Type B pancreatic cell (in vitro differentiated cells): ENCODE measurements at places on chromosomes 11 and 22.

DNA sequence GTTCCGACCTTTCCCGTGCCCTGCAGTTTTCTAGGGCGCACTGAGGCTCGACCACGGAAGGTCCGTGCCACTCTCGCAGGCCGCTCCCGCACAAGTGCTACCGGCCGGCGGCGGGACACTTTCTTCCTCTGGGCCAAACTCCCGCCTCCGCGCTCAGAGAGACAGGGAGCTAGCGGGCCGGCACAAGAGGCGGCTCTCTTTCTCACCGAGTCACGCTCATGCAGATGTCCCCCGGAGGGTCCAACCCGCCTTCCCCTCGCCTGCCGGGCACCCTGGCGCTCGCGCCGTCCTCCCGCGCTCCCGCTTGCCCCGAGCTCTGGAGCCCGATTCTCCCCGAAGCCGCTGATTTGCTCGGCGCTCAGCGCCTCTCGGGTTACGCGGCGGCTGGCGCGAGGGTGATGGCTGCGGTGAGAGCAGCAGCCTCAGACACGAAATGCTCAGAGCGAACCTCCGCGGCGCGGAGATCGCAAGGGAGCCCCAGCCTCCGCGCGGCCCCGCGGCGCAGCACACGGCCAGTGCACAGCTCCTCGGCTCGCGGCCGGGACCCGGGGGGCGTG, 1.0 kb downstream of the LMO1 start:
- peak; percentile 77 for DNase-seq

GRCh38 chr11:57646194-57646798, 3.4 kb downstream of the YPEL4 start:
- DNase-seq, result no peak

DNA sequence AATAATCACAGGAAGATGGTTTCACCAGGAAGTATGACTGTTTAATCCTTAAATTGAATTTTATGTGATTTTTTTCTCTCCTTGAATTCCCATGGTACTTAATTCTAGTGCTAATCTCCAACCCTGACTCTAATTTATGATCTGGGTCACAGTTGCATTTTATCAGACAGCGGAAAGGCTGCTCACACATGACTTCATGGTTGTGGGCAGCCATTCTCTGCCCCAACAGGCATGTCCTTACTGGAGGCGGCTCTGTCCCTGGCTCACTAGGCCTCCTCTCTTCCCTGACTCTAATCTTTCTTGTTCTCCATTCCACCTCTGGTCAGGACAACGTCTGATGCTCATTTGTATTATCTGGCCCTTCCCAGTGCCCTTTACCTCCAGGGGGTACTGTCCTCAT, 184.4 kb downstream of the CHST1 start:
- no peak for DNase-seq

DNA sequence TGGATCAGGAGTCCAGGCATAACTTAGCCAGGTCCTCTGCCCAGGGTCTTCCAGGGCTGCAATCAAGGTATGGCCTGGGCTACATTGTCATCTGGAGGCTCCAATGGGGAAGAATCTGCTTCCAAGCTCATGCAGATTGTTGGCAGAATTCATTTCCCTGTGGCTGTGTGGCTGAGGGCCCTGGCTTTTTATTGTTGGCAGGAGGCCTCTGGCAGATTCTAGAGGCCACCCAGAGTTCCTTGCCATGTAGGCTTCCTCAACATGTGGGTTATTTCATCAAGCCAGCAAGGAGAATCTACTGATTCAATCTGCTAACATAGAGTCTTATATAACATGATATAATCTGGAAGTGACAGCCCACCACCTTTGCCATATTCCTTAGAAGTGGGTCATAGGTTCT, 16.4 kb upstream of the EP300 start:
- DNase-seq, result no peak

GRCh38 chr11:23957314-23957713, 539.5 kb upstream of the LUZP2 start:
- DNase-seq, result no peak

DNA sequence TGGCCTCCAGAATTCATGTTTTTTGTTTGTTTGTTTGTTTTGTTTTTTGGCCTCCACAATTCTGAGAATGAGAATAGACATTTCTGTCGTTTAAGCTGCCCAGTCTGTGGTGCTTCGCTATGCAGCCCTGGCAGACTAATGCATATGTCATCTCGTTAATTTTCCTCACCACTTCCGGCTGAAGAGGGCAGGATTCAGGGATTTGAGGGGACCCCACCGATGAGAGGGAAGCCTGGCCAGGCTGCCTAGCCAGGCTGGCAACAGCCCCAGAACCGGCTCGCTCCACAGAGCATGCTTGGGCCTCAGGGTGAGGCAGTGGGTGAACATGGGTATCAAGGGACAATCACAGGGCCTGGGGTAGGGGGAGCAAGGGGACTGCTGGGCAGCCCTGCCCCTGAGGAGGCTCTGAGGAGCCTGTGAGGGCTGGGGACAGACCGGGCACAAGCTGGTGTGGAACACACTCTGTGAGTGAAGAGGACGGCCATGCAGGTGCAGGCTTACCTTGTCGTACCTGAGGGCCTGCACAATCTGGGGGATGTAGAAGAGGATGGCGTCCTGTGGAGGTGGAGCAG, 47.8 kb upstream of the SERPIND1 start:
- no peak for DNase-seq

- no peak for DNase-seq
Measured at GRCh38 chr11:2213384-2213842, 41.8 kb upstream of the TH start.

- no peak for DNase-seq
Measured at GRCh38 chr11:64675450-64676260, 47.3 kb downstream of the NRXN2 start.

- DNase-seq, result peak; percentile 66
Measured at GRCh38 chr11:2465202-2466068, 20.6 kb downstream of the KCNQ1 start.

- peak; percentile 82 for DNase-seq
Measured at GRCh38 chr11:122656073-122656630, 630 bp downstream of the UBASH3B start.

DNA sequence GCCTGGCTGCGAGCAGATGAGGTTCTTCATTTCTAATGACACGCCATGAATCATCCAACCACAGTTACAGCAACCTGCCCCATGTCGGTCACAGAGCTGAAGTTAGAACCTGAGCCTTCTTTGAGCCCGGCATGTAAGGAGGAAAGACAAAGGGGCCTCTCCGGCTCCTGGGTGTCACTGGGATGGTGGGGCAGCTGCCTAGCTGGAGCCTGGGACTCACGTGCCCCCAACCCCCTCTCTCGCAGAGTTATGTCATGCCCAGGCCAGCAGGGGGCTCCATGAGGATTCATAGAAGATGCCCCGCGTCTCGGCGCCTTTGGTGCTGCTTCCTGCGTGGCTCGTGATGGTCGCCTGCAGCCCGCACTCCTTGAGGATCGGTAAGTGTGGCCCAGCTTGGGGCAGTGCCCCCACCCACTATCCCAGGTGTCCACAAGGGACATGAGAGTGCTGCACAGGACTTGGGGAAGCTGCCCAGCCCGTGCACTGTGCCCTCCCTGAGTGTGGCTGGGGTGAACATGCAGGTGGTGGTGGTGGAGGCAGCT, 148.5 kb downstream of the GRIK4 start:
- DNase-seq, result no peak

DNA sequence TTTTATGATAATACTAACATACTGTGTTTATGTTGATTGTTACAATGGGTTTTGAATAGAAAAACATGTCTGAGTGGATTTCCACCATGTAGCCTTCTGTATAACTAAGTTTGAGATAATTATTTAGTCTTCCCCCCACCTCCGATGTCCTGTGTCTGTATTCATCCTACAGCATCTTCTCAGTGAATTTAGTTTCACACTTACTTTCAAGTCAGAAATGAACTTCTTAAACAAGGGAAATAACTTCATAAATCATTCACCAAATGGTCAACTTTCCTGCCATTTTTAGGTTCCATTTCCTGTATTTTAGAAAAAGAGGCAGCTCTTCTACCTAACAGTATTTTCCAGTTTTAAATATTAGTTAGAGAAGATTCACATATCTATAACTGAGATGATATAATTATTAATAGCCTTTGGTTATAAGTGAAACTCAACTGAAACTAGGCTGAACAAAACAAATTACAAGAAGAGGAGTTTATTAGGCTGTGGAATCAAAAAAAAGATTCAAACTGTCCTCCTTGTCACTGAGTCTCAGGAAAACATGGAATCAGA, 3.5 kb downstream of the OR51B5 start:
- DNase-seq, result no peak

GRCh38 chr22:42459287-42460063, 27.3 kb upstream of the NFAM1 start:
- no peak for DNase-seq

GRCh38 chr11:33376331-33377310, 119.4 kb downstream of the HIPK3 start:
- no peak for DNase-seq

DNA sequence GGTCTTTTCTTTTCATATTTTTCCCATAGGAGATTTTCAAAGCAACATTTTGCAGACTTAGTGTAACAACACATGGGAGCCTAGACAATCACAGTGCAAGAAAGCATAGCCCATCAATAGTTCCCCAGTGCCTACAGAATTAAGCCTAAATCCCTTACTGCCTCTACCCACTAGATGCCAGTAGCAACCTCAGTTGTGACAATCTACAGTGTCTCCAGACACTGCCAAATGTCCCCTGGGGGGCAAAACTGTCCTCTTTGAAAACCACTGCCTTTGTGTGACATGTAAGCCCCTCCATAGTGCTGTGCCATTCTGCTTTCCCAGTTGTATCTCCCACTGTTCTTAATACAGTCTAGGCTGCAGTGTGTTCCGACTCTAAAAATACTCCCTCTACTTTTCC, 1329.0 kb downstream of the LRRC4C start:
- DNase-seq, result no peak

- DNase-seq, result no peak
Measured at GRCh38 chr11:40514124-40514523, 945.3 kb downstream of the LRRC4C start.

DNA sequence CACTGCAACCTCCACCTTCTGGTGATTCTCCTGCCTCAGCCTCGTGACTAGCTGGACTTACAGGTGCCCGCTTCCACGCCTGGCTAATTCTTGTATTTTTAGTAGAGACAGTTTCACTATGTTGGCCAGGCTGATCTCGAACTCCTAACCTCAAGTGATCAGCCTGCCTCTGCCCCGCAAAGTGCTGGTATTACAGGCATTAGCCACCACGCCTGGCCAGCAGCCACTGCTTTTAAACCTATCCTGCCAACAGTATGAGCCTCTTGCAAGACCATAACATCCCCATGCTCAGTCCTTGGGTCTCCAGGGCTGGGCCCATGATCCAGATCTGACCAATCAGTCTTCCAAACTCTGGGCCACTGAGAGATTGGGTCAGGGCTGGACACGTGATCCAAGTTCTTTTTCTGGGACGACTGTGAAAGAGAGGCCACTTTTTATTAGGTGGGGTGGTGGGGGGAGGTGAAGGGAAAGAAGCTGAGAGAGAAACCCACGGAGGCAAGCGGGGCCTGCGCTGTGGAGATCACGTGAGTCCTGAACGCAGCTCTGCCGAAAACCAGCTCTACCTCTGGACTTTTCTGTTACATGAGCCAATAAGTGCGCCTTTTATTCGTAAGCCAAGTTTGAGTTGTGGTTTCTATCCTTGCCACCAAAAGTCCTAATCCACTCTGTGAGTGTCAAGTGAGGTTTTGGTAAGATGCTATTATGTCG, 17.9 kb downstream of the ASPHD2 start:
- no peak for DNase-seq

DNA sequence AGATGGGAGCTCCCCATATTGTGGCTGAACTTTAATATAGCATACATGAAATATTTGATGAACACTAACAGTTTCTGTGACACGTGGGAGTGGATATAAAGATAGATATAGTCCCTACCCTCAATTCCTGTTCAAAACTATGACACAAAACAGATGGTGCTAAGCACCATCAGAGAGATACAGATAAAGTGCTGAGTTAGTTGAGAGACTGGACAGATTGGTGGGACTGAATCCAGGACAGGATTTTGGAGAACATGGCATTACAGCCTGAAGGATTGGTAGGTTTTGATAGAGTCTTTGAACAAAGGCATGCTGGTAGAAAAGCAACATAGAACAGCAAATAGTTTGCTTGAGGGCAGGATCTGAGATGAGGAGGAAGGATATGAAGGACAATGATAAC, 215.1 kb upstream of the SORL1-AS1 start:
- no peak for DNase-seq

DNA sequence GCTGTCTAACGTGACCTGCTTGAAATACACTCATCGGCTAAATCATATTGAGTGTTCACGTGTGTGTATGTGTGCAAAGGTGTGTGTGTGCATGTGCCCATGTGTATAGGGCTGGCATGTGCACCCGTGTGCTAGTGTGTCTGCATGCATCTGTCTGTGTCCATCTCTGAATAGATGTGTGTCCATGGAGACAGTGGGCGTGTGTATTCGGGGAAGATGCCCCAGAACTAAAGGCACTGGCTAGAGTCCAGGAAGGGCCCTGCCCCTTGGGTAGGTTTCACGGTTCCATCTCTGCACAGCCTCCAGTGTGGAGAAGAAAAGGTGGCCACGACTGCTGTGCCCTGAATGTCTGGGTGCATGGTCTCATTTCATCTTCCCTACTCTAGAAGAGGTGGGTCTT, 220.3 kb downstream of the MN1 start:
- no peak for DNase-seq

DNA sequence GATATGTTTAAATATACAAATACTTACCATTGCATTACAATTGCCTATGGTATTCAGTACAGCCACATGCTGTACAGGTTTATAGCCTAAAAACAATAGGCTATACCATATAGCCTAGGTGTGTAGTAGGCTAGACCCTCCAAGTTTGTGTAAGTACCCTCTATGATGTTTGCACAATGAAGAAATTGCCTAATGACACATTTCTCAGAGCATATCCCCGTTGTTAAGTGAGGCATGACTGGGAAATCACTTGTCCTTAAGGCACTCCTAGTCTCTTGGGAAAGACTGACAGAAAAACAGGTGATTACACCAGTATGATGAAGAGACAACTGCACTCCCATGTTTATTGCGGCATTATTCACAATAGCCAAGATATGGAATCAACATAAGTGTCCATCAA, 187.2 kb downstream of the SPON1 start:
- no peak for DNase-seq

- DNase-seq, result no peak
Measured at GRCh38 chr11:35040221-35040942, 98.6 kb upstream of the CD44 start.

GRCh38 chr22:31098632-31099110, 8.7 kb downstream of the SELENOM start:
- no peak for DNase-seq

GRCh38 chr22:19654338-19654987, 59.8 kb upstream of the SEPTIN5 start:
- DNase-seq, result no peak

- DNase-seq, result no peak
Measured at GRCh38 chr11:46710821-46711269, 8.2 kb upstream of the F2 start.

GRCh38 chr22:44002324-44002723, 21.8 kb upstream of the PARVB start:
- DNase-seq, result no peak

- no peak for DNase-seq
Measured at GRCh38 chr11:128625326-128625725, 38.0 kb upstream of the ETS1 start.

GRCh38 chr11:43987384-43988039, 45.1 kb downstream of the C11orf96 start:
- no peak for DNase-seq

- DNase-seq, result no peak
Measured at GRCh38 chr11:73570415-73571114, 27.3 kb downstream of the FAM168A start.
